ENCODE measurements at places on chromosomes 6 and 20.

DNA sequence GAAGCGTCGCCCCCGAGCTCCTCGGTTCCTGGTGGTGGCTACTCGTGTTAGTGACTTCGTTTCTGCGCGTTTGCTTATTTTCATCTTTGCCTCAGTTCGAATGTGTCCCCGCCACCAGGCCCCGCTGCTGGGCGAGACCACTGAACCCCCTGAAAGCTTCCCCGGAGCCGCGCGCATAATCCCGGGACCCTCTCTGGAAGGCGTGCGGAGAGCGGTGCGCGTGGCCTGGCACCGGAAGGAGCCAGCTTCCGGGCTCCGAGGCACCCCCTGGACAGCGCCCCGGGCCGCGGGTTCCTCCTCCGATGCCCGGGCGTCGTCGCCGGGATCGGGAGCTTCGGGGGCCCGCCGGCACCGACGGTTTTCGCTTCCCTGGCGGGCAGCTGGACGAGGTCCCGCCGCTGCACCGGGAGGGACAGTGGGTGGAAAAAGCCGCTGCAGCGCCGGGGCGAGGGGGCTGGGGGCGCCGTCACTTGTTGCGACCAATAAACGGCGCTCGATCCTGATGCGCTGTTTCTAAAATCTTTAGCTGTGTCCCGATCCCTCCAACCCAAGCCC lies 643 bp upstream of the SLC35D3 start:
- DNase-seq: no peak

- DNase-seq: no peak
Measured at GRCh38 chr6:149488815-149489214, 4.0 kb upstream of the ZC3H12D start.

DNA sequence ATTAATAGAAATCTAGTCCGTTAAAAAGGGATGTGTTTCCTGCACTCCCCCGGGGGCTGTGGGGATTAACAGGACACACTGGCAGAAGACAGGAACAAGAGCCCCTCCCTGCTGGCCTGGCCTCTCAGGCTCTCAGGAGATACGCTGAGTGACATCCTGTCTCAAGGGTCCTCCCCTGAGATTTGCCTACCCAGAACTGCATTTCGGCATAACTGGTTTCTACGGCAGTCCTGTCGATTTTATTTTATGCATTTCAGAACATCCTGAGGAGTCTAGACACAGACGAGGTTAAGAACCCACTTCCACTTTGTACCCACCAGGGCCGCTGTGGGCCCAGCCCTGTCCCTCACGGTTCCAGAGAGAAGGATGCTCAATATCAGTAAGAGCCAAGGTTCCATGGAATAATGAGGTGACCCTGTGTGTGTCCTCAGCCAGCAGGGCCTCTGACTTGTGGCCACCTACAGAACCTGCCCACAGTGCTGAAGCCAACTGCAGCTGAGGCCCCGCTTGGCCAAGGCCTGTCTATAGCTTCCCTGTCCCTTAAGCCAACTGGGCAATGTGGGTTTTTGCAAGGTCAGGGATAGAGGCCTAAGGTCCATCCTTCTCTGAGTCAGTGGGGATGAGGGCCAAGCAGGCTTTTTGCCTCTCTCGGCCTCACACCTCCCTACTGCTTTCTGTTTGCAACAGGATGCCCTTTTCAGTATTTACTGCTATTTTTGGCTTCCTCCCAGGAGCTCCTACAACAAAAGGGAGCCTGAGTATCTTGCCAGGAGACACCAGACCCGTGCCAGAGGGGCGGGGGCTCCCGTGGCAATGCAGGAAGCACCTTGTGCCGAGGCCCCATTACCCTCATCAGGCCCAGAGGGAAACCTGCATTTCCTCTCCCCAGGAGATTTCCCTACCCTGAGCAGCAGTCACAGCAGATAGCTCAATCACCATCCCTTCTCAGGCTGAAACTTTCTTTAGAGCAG lies 14.7 kb downstream of the UQCC2 start:
- DNase-seq: no peak

- DNase-seq: no peak
Measured at GRCh38 chr6:91566467-91566866, 979.6 kb upstream of the MAP3K7 start.

- no peak for DNase-seq
Measured at GRCh38 chr6:152387091-152387490, 250.1 kb downstream of the SYNE1 start.

- no peak for DNase-seq
Measured at GRCh38 chr6:157281570-157281969, 41.7 kb downstream of the TMEM242 start.

All from tibial nerve (tissue), 4 donors.